T-helper 2 cell (primary cell): ENCODE measurements at places on chromosomes 5 and 9.

DNA sequence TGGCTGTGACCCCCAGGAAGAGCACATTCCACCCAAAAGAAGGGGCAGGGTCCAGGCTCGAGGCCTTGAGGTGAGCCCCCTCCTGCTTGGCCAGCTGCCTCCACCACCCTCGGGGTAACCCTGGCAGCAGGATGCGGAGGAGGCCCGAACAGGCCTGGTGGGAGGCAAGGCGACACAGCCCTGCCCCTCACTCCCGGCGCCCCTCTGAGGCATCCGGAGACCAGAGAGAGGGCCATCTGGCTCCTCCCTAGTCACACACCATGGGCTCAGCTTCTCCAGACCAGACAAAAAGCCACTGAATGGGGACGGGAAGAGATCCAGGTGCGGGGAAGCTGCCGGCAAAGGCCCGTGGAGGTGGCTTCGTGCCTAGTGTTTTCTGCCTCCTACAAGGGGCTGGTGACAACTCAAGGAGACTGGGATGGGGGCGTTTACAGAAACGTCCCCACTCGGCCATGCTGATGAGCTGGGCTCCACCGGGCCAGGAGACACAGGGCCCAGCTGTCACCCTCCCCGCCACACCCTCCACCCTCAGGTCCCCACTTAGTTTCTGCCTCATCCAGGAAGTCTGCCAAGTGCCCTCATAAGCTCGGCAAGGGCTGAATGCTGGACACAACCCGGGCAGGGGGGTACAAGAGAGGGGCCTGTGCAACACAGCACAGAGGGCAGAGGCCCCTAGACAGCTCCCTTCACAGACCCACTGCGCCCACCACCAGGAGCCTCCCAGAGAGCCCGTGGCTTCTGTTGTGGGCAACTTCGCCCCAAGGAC lies 41.9 kb downstream of the NACC2 start:
- no peak for DNase-seq

- no peak for DNase-seq
Measured at GRCh38 chr5:1913578-1913977, 30.9 kb upstream of the IRX4 start.

- no peak for DNase-seq
Measured at GRCh38 chr9:135068776-135069415, 18.6 kb upstream of the OLFM1 start.

DNA sequence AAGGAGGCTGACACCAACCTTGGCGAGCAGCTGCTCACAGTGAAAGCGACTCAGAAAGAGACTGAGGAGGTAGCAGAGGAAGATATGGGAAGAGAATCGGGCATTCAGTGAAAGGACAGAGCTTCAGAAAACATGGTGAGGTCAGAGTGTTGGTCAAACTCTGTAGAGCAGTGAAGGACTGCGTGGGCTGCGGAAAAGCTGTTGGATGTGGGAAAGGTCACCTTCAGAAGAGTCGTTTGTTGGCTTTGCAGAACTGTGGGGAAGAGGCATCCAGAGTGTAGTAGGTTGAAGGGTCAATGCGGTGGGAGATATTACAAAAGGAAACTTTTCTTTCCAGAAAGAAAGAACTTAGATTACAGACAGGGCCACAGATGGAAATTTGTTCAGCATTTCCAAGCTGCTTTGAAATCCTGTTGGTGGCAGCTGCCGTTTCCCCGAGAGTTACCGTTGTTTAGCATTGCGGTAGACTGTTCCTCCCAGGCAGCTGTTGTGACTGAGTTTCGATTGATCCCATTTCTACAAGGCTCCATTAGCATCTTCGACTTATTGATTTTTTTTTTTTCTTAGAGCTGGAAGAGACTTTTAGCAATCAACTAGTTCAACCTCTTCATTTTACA lies 58.3 kb upstream of the AFAP1L1 start:
- DNase-seq: no peak

- no peak for DNase-seq
Measured at GRCh38 chr9:122904466-122904822, 715 bp downstream of the RC3H2 start.

DNA sequence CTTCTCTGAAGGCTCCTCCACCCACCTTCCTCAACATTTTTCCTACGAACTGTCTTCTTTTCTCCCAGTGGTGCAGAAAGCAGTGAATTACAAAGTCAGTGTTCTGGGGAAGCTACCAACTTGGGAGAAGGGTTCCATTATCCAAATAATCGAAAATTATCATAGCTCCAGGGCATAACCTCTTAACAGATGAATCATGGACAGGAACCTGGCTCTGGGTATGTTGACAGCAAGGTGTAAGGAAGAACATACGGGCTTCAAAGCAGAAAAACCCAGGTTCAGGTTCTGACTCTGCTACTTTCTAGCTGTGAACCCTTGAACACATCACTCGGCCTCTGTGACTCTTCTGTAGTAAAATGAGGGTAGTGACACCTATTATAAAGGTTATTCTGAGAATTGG lies 351.3 kb downstream of the ENC1 start:
- DNase-seq: no peak

DNA sequence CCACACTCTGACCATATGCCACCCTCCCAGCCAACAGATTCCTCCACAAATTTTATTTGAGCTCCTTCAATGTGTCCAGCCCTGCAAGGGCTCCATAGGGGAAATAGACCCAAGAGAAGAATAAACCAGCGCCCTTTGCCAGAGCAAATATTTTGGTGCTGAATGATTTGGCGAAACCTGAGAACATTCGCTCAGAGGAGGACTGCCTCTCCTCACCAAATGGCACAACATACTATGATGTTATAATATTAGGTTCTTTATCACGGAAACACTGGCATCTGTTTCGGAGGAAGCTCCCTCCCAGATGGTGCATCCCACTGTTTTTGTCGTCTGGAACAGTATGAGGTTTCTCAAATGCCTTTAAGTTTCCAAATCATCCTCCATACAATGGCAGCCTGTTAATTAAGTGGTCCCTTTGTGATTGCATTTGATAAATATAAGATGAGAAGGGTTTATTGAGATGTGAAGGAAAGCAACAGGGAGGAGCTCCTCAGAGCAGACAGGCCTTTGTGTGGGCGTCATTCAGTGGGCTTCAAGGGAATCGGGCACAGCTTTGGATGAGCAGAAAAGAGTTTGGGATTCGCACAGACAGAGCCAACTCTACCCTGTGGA lies 139.1 kb upstream of the ADRA1B start:
- DNase-seq: no peak

GRCh38 chr5:145991044-145991575 lies 54.7 kb downstream of the SH3RF2 start:
- DNase-seq: no peak

DNA sequence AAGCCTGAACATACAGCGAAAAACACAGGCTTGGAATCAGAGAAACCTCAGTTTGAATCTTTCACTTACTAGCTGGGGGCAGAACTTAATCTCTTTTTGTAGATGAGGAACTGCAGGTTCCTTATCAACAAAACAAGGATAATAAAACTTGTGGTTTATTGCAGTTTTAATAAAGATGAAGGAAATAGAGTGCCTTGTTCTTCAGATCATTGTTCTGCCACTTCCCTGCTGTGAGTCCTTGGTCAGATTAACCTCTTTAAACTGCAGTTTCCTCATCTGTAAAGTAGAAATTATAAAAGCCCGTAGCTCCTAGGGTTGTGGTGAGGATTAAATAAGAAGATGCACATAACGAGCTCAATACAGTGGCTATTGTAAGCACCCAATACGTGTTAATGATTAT lies 57.4 kb downstream of the FEM1C start:
- DNase-seq: no peak

- DNase-seq: no peak
Measured at GRCh38 chr5:143564417-143564816, 160.9 kb upstream of the NR3C1 start.

DNA sequence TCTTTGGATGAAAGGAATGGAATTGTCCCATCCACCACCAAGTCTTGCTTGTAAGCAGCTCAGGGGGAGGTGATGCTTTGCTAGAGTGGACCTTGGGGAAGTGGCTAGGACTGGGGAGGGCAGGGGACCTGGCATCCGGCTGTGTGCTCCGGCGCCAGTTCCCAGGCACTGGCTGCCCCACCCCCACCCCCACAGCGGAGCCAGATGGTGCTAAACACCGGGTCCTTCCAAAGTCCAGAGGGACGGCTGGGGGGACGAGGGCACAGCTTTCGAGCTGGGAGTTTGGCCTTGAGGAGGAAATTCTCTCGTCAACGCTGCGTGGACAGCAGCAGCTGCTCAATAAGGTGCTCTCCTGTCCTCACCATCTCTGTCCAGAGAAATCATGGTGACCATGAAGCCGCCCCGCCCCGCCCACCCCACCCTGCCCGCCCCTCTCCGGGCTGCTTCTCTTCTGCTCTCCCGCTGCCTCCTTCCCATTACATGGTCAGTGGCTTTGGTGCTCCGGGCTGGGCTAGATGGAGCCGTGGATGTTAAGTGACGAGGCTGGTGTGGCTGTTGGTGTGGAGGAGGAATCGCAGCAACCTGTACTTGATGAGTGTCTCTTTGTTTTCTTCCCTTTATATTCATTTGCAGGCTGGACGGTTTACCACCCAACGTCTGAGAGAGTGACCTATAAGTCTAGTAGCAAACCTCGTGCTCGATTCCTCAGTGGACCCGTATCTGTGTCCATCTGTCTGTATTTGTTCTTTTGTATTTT lies 115.7 kb downstream of the WNK2 start:
- no peak for DNase-seq

- DNase-seq: no peak
Measured at GRCh38 chr5:35161652-35162273, 68.5 kb downstream of the PRLR start.

GRCh38 chr9:101671567-101671966 lies 66.9 kb downstream of the GRIN3A start:
- DNase-seq: no peak

DNA sequence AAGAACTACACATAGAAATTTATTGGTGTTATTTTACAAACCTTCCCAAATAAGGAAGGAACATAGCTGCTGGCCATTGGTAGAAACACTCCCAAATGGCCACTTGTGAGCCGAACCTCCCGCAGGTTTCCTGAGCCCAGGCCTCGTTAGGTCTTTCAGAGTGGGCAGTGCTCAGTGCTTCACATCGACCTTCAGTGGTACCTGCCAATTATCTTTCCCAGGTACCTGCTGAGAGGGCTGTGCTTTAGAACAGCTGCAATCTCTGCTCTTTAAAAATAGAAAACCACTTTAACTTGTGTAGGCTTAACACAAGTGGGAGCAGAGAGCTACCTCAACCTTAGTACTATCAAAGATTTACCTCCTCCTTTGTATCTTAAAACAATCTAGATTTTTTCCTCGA lies 334.1 kb downstream of the RFX3 start:
- DNase-seq: no peak

- DNase-seq: no peak
Measured at GRCh38 chr9:120257483-120257882, 322.5 kb downstream of the CDK5RAP2 start.

DNA sequence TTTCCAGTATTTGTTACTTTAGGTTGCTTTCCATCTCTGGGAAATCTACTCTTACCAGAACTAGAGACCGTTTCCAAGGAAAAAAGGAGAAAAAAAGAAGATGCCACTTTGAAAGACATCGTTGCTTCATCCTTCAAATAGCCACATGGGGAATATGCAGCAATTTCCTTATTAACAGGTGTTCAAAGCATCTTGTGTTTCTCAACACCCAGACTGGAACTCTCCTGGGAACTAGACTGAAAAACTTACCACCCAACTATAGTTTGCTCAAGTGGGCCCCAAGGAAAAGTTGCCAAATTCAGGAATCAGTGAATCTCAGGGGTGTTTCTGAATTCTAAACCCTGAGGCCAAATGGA lies 80.0 kb upstream of the JAK2 start:
- DNase-seq: no peak

DNA sequence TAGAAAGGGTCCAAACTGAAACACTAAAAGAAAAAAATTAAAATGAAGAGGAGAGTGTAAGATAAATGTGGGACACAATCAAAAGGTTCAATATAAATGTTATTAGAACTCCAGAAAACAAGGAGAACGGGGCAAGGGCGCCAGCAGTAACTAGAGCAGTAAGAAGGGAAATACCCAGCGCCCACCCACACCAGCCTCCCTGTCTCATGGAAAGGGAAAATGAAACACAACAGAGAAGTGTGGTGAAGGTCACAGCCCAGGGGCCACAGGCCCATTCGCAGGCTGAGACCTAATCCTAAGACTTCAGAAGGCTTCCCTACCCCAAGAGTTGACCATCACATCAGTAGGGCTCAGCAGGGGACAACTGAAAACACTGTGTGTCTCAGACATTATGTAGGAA lies 45.8 kb upstream of the CLK4 start:
- DNase-seq: no peak

DNA sequence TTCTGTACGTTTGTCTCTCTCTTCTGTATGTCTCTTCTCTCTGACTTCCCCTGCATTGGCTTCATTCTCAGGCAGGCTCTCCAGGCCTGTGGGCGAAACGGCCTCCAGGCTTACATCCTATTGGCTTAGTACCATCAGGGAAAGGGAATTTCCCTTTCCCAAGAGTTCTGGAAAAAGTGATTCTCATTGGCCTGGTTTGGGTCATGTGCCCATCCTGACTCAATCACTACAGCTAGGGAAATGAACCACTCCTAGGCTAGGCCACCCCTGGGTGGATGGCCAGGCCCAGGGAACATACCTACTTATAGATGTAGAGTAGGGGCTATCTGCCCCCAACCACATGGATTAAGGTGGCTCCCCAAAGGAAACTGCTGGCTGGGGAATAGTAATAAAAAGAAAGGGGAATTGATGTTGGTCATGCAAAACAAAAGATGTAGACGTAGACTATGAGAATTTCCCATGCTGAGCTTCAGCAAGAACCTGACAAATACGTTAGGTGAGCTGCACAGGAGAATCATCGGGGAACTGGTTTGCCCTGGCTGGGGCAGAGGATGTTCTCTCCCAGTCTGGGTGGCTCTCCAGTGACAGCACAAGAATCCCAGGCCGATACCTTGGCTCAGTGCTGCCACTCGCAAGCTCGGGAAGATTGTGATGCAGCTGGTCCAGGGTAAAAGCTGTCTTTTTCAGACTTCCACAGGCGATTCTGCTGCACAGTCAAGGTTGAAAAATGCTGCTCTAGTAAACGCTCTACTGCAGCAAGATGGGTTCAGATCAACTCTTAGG lies 3.7 kb upstream of the EGR1 start:
- DNase-seq: no peak

GRCh38 chr9:123438321-123438720 lies 82.3 kb downstream of the CRB2 start:
- DNase-seq: no peak

- DNase-seq: no peak
Measured at GRCh38 chr5:73382401-73382740, 66.2 kb downstream of the FOXD1 start.

DNA sequence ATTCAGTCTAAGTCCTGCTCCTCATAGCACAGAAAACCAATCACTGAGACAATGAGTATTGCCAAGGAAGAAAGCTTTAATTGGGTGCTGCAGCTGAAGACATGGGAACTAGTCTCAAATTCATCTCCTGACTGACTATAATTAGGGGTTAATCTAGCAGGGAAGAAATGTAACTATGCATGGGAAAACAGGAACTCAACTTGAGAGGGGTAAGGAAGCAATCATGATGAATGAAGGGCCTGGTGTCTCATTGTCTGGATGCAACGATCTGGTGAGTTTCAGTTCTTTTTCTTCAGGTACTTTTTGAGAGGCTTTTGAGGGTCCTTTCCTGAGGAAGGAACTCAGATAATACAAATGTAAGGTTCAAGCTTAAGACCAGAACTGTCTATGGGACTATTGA lies 24.0 kb upstream of the OCLN start:
- no peak for DNase-seq

GRCh38 chr5:145340099-145340498 lies 495.0 kb downstream of the PRELID2 start:
- DNase-seq: no peak
